ENCODE measurements at places on chromosomes 3 and 15. TPM values are rescaled to one million over a fixed set of nuclear protein-coding genes. Genes with fewer than 3 reads are reported as not detected.

- DNase-seq: no peak
Measured at GRCh38 chr3:19264424-19264823, 116.1 kb downstream of the KCNH8 start.

- no peak for DNase-seq
Measured at GRCh38 chr3:10554236-10554611, 48.8 kb upstream of the ATP2B2 start.

GRCh38 chr3:186807231-186807630 is 949 bp upstream of the RFC4 start:
- no peak for DNase-seq

DNA sequence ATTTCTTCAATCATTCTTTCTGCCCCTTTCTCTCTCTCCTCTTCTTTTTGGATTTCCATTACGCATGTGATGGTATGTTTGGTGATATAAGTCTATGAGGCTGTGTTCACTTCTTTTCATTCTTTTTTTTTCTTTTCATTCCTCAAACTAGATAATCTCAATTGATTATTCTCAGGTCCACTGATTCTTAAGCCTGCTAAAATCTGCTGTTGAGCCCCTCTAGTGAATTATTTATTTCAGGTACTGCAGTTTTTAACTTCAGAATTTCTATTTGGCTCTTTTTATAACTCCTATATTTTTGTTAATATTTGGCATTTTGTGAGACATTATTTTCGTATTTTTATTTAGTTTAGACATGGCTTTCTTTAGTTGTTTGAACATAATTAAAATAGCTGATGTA is 671.3 kb upstream of the NECTIN3 start:
- DNase-seq: no peak

DNA sequence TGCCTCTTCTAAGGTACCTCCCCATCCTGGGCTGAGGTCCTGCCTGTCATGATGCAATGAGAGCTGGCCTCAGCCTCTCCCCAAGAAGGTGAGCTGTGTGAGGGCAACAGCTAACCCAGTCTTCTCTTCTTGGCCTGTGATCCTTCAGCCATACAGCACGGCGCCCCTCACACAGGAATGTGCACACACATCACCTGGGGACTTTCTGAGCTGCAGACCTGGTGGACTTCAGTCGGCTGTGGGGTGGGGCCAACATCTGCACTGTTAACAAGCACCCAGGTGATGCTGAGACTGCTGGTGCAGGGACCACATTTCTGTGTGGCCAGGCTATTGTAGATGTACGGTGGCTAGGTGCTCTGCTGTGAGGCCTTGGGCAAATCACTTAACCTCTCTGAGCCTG is 14.5 kb downstream of the HCN4 start:
- DNase-seq: no peak

- no peak for DNase-seq
Measured at GRCh38 chr15:57509965-57510364, 81.7 kb upstream of the MYZAP start.

- no peak for DNase-seq
Measured at GRCh38 chr3:172836390-172836997, 86.0 kb downstream of the ECT2 start.

DNA sequence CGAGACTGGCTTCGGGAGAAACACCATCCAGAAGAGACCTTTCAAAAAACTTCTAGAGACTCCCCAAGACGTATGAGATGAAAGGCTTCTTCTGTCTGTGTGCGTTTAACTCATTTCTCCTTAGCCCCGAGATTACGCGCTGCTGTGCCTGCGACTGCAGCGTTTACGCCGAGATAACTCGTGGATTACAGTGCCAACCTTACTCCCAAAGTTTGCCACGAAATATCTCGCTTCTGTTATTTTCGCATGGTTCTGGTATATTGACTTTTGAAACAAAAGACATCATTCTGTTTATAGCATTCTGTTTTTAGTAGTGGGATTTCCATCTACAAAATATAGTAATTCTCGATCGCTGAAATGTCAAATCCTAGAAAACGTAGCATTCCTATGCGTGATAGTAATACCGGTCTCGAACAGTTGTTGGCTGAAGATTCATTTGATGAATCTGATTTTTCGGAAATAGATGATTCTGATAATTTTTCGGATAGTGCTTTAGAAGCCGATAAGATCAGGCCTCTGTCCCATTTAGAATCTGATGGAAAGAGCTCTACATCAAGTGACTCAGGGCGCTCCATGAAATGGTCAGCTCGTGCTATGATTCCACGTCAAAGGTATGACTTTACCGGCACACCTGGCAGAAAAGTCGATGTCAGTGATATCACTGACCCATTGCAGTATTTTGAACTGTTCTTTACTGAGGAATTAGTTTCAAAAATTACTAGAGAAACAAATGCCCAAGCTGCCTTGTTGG is 467 bp downstream of the PGBD4 start:
- DNase-seq: no peak

DNA sequence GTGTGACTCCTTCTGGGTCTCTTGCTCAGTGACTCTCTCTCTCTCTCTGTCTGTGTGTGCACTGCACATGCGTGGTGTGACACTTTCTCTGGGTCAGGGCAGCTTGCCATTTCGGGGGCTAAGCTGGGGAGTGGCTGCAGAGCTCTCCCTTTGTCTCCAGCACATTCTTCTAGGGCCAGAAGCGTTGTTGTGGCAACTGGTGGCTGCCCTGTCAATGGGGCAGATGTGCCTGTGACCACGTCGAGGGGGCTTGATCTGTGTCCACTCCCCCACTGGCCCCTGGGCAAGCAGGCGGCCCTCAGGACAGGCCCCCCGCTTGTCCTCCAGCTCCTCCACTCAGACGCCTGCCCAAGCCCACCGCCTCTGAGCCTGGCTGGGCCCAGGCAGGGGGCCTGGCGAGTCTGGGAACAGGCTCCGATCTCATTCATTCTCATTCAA is 67.8 kb downstream of the WNT7A start:
- DNase-seq: no peak

GRCh38 chr3:192122832-192123594 is 604.3 kb downstream of the FGF12 start:
- DNase-seq: no peak

DNA sequence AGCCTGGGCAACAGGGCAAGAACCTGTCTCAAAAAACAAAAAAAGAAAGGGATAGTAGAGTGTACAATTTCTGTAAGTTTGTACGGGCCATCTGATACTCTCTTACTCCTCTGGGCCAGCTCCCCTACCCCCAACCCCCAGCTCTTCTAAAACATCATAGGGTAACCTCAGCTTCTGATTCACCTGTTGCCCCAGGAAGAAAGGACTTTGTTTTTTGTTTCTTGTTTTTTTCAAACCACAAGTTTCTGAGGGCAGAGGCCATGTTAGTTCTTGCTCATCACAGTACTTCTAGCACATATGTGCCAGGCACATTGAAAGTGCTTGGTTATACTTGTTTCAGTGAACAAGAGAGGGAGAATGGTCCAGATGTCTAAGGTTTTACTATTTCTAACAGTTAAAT is 20.2 kb downstream of the ATOSA start:
- DNase-seq: no peak

- DNase-seq: no peak
Measured at GRCh38 chr3:13856006-13856405, 23.9 kb downstream of the WNT7A start.

GRCh38 chr3:139202226-139202958 is 141.4 kb upstream of the MRPS22 start:
- peak; percentile 74 for DNase-seq

- no peak for DNase-seq
Measured at GRCh38 chr3:15651396-15651795, 49.9 kb downstream of the BTD start.

GRCh38 chr3:157026091-157026490 is 133.9 kb downstream of the CCNL1 start:
- no peak for DNase-seq

DNA sequence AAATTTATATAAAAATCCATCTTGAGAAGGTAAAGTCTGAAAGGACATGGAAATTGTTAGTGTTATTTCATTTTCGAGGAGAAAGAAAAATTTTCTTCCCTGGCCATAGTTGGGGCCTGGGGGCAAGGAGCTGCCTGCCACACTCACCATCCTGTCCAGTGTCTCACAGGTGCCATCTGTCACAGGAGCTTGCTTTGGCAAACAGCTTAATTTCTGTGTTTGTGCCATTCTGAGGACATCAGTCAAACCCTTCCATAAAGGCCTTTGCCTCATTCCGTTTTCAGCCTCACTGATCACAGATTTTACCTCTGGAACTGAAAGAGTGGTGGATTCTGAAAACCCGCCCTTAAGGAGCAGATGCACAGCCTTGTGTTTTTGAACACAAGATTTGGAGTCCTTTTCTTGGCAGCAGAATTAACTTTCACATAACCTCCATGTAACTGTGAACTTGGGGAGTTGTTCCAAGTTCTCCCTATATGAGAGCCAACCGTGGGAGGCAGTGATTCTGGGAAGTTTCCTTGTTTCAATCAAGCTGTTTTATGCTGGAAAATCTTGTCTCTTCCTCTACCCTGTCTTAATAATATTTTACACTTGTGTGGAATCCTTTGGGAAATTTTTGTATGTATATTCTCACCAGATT is 254.7 kb downstream of the CACNA2D3 start:
- no peak for DNase-seq

DNA sequence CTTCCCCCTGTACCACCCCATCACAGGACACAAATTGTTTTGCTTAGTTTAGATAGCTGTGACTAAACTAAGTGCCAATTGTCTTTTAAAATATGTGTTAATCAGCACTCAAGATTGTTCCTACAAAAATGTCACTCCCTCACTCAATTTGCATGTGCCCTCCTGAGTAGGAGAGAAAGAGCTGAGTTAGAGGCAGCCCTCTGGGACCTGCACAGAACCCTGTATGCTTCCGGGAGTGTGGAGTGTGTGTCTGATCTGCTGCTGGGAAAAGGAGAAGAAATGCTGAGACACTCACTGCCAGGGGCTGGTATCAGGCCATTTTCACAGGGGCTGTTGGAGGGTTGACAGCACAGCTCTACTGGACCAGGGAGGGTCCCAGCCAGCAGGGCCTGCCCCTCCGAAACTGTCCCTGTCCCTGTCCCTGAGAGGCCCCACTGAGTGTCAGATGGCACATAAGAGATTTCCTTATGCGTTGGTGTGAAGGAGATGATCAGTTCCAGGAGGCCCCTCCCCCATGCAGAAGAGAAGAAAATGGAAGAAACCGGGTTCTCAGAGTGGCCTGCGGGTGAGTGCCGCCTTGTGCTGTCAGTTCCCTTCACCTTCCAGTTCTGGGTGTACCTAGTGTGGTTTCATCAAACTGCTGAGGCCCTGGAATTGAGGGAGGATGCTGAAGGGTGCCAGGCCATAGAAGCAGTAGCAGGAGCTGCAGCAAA is 3.9 kb upstream of the B3GNT5 start:
- DNase-seq: no peak

- DNase-seq: no peak
Measured at GRCh38 chr15:89117790-89118189, 29.5 kb downstream of the ABHD2 start.

GRCh38 chr3:81753416-81754027 is 7.9 kb downstream of the GBE1 start:
- no peak for DNase-seq

GRCh38 chr15:90561344-90562244 is 31.9 kb downstream of the CRTC3 start:
- DNase-seq: no peak

GRCh38 chr3:103991-104390 is 92.6 kb upstream of the CHL1 start:
- no peak for DNase-seq

The GOLGA8J gene
- 0.59 TPM for total RNA-seq

The CPNE4 gene
- 0.14 TPM for total RNA-seq

The UBAP1L gene
- 2.4 TPM for total RNA-seq

The GATA2 gene
- 11.1 TPM for total RNA-seq

The AHSG gene
- not detected for total RNA-seq

The NRG4 gene
- 50.1 TPM for total RNA-seq

The PLD1 gene
- 30.2 TPM for total RNA-seq

The DUOXA2 gene
- total RNA-seq: not detected

The CLDN18 gene
- total RNA-seq: 8.1 TPM

The ELL3 gene
- 3.1 TPM for total RNA-seq

The EEF1AKMT4 gene
- total RNA-seq: 5.3 TPM

The LTK gene
- 0.17 TPM for total RNA-seq

The FGF12 gene
- total RNA-seq: 5.1 TPM

The ANKRD34C gene
- total RNA-seq: 0.12 TPM

Measured in pancreas (tissue), 10 donors.